Cerebellar nuclear complex (tissue), 1 donor: ENCODE measurements at places on chromosomes 7 and 10.

DNA sequence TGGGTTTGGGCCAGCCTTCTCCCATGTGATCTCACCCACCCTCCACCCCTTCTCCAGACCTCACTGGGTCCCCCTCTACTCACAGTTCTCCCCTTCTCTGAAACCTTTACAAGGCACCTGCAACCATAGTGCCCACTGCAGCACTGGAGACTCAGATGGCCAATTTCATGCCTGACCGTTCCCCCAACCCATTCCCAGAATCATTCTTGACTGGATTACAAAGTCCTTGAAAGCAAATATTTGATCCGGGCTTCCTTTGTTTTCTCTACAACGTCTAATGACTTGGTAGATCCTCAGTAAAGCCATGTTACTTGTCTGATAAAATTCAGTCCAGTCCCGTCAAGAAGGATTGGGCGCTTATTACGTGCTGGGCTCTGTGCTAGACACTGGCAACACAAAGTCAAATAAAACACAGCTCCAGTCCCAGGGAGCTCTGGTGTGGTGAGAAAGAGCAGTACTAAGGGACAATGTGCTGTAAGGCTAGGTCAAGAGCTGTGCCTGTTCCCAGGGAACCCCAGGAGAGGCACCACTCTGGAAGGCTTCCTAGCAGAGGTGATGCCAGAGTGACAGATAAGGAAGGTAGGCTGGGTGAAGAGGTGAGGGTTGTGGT, 36.5 kb downstream of the SH3PXD2A start:
- no peak for DNase-seq

DNA sequence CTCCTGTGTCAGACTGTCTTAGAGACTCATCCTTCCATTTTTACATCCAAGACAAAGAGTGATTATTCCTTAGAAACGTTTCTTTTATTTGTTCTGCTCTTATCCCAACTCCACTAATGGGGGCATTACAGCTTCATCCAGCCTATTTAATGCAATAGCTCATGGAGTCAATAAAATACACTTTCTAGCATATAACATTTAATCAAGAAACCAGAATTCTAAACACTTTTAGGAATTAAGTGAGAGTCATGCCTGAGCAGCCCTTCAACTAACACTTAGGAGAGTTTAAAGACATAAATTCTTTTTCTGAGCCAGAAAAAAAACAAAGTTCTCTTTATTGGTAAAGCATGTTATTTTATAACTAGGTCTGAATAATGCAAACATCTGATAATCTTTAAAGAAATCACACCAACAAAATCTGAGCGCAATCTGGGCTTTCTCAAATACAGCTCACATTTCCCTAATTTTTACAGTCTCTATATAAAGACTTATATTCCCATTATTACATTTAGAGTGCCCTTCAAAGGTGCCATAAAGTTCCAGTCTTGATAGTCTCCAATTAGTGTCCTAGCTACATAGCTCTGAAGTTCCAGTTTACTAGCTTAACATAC, 361.7 kb upstream of the HPS1 start:
- DNase-seq: no peak

- DNase-seq: no peak
These were observed 10.5 kb downstream of the TMEM273 start for GRCh38 chr10:49177391-49178355.

DNA sequence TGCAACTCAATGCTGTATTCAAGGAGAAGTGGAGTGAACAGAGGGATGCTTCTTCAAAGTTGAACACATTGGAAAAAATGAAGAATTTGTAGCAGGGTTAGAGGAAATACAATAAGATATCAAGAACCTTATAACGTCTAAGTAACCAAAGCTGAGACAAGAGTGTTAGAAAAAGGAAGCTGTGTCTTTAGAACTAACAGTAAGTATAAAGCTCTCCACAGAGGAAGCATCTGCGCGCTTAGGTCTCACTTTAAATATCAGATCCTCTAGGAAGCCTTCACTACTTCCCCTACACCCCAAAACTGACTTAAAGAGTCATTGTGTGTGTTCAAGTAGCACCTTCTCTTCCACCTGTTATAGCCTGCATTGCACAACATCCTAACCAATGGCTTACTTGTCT, 43.0 kb downstream of the CH25H start:
- DNase-seq: no peak

DNA sequence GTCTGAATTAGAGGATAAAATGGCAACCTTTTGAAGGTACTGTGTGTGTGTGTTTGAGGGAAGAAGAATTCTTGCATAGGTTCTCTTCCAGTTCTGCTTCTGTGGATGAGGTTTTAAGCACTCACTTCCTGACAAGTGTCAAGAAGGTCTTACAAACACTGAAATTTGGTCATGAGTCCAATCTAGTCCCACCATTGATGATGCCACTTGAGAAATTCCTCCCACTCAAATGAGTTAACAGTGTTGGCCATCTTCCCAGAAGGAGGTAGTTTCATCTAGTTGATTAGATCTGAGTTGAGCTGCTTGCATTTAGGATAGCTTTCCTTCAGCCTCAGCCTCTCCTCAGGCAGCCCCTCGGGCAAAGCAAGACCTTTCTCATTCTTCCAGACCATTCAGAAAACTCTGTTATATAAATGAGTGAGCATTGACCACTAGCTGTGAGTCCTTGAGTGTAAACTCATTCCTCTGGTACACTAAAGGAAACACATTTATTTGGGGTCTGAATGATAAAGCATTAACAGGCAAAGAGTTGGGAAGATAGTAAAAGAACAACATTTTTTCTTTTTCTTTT, 189.5 kb downstream of the TRIL start:
- DNase-seq: no peak

- no peak for DNase-seq
These were observed 304.2 kb downstream of the RPS24 start for GRCh38 chr10:78337646-78338391.

- no peak for DNase-seq
These were observed 22.3 kb upstream of the BNIP3 start for GRCh38 chr10:132004052-132004451.

DNA sequence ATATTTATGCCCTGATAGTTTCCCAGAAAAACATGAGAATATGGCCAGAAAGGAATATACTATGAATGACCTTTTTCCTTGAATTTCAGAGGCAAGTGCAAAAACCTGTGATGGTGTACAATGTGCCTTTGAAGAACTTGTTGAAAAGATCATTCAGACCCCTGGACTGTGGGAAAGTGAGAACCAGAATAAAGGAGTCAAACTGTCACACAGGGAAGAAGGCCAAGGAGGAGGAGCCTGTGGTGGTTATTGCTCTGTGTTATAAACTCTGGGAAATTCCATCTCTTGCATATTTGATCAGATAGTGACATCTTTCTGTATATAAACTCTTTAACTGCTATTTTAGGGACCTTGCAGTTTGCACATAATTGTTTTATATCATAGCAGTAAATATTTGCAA, 33.7 kb downstream of the RAB18 start:
- no peak for DNase-seq
